ENCODE measurements at places on chromosomes 2 and 18.

GRCh38 chr2:197803033-197803444 lies 1.4 kb upstream of the PLCL1 start:
- DNase-seq, result peak; percentile 72

DNA sequence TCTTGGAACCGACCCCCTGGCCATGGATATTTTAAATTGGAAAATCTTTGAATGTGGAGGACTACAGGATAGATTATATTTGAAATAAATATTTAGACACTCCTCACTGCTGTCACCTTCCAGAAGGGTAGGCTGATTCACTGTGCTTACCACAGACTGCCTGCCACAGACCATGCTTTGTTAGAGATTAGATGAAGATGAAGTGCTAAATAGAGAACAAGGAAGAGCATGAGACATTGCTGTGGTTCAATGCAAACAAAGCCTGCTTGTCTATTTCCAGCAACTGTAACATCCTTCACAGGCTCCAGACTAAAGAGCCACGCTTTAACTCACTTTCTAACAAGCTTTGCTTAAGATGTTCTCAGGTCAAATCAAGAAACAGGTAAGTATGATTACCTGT lies 81.0 kb upstream of the TMEM17 start:
- no peak for DNase-seq

- DNase-seq, result no peak
These were observed 13.4 kb upstream of the RBMS1 start for GRCh38 chr2:160507046-160507407.

DNA sequence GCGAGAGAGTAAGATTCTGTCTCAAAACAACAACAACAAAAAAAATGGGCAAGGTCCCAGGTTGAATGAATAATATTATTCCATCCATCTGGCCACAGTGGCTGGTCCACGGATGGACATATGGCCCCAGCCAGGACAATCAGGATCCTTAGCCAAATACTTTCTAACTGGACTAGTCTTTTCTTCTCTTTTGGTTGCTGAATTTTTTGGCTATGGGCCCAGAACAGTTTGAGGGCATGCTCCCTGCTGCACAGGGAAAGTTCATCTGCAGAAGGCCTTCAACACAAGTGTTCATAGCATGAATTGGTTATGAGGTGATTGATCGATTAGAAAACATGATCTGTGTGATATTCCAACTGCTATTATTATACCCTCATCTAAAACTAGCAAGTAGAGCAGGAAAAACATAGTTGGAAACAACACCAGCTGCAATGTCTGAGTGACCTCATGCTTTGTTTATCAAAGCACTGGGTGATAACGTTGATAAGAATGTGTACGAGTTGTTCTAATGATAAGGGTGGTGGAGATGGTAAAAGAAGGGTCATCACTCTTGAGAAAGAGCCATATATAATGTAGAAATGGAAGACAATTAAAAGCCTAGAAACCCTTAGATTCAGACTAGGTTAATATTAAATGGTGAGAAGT lies 47.8 kb upstream of the RNF103 start:
- DNase-seq, result peak; percentile 45

DNA sequence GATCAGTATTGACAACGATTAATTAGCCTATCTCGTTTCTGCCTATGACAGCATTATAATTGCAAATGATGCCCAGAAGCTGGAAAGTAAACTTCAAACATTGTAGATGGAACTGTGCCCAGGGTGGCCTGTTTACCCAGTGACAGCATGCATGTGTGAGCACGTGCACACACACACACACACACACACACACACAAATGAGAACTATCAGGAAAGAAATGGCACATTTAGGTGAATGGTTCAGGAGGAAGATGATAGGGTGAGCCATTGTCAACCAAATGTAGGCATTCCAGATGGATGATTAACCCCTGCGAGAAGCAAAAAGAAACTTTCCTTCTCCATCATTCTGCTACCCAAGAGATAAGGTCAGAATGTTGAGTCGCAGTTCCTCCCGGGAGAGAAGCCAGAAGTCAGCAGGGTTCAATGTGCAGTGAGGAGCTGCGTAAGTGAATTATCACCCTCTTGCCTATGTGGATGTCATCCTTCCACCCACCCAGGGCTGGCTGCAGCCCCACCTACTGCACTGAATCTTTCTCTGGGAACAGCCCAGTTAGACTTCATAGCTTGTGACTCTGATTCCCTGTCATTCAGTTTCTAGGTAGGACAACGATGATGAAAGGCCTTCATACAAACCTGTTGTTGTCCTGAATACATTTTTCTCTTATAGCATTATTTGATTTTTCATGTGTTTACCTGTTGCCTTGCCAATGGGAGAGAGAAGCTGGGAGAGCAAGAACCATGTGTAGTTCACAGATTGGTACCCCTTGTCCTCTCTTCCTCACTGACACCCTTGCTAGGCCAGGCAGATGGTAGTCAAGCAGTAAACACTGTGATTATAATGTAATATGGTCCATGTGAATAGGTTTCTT lies 3.5 kb upstream of the APOB start:
- DNase-seq, result no peak

DNA sequence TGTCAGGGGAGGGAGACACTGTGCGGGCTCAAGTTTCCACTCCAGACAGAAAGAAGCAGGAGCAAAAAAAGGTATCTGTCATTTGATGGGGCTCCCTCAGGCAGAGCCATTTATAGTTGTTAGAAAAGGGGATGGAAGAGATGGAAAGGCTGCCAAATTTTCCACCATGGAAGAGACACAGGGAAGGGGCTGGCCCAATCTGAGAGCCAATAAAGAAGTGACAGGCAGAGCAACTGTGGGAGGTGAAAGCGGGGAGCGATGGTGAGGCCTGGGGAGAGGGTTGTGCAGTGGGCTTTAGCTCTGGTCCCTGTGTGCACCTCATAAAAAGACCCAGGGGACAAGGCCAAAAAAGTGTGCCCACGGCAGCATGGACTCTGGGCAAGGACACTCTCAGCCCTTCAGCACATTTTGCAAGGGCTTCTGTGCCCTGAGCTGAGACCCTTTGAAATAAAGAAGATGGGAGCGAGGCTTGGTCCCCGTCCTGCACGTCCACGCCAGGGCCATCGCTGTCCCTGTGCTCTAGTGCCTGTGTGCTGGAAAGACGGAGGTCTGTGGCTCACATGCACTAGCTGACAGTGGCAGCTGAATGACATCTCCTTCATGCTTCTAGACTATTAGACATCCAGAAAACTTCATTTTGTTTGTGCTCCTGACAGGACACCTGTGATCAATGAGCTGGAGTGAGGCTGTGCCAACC lies 456.7 kb upstream of the HS6ST1 start:
- DNase-seq, result no peak

DNA sequence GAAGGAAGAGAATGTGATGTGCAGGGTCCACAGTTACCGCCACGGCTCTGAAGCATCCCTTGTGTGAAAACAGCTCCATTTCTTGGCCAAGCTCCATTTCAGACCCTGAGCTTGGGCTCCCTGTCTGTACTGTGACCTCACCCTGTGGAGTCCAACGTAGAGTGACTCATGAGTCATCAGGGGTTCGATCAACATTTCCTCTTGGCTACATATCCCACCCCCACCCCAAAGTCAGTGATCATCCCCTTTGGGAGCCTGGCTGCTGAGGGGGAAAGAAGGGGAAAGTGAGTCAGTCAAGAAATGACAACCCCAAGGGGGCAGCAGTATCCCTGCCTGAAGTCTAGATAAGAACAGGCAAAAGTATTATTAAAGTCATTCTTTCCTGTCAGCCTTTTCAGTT lies 62.2 kb downstream of the PAPOLG start:
- peak; percentile 41 for DNase-seq

GRCh38 chr18:49071778-49072177 lies 121.0 kb upstream of the SMAD7 start:
- DNase-seq, result no peak

- no peak for DNase-seq
These were observed 36.2 kb downstream of the CCDC93 start for GRCh38 chr2:117977696-117978095.

DNA sequence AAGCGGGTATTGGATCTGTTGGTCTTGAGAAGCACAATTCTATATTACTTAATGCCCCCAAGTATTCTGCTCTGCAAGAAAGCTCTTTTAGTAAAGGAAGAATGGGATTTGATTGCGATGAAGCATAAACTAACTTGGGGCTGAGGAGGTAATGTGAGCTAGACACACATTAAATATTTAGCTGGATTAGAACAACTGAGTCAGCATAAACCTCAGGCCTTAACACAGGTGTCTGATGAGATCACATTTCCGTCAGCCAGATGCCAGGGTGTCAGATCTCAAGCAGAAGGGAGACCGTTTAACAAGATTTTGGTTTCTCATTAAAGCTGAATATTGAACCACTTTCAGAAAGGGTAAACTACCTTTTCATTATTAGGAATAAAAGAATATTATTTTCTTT lies 94.5 kb downstream of the GYPC start:
- DNase-seq, result no peak

- DNase-seq, result no peak
These were observed 69.4 kb upstream of the ASB18 start for GRCh38 chr2:236333417-236334121.

DNA sequence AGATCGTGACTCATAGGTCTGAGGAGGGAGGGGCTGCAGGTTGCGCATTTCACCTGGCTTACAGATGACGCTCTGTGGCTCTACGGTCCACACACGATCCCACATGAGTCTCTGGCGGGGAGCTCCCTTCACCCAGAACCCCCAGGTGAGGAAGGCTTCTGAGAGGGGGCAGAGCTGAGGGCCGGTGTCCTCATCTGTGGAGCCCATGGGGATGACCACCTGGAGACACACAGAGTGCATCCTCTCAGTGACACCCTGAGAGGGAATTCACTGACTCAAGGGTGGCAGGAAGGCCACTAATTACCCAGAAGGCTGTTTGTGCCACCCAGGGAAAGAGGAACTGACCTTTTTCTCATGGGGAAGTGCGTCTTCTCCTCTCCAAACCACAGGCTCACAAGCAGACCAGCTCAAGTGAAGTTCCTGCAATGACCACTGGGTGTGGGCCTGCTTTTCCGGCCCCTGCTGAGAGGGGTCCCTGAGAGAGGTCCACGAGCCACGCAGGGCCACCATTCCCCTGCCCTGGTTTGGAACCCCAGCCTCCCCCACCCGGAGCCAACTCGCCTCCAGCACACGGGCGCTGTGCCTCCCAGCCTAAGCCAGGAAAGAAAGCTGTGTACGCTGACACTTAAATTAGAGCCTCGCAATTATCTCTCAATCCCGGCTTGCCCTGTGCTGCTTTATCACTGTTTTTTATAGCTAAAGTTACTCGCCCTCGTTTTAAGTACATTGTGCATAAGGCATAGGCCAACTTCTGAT lies 114.1 kb downstream of the BCL11A start:
- DNase-seq, result no peak

DNA sequence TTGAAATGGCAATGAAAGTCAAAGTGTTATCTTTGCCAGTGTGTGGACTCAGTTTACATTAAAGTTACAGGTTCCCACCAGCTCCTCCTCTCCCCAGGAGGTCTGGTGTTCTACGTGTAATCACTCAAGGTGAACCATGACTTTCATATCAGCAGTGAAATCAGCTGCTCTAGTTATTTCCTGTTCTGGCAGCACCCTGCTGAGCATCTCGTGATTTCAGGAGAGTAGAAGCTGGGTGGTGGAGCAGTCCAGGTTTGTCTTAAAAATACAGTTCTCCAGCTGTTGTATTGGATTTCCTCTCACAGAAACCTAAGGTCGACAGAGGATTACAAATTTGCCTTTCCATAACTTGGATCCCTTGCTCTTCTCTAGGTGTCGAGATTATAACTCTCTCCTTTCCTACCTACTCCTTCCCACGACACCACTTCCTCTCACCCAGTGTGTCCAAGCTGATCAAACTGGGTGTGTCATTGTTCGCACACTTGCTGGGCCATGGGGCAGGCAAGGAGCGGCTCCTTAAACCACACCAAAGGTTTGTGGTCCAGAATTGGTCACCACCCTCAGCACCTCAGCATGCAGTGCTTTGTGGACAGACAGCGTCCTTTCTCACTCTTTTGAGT lies 13.0 kb upstream of the ARHGAP25 start:
- DNase-seq, result no peak

DNA sequence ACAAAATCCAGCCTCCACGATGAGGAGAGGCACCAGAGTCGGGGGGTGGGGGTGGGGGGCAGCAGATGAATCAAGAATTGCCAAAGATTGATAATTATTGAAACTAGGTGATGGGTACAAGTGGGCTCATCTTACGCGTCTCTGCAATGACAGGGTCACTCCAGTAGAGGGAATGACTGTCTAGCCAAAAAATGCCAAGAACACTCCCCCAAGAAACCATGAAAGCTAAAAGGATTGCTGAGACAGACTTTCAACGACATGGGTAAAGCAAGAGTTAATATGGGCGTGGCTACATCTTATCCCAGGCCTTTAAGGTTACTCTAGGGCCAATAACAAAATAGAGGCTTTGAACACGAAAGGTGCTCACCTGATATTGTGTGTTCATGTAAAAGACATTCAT lies 86.5 kb downstream of the STK39 start:
- no peak for DNase-seq

DNA sequence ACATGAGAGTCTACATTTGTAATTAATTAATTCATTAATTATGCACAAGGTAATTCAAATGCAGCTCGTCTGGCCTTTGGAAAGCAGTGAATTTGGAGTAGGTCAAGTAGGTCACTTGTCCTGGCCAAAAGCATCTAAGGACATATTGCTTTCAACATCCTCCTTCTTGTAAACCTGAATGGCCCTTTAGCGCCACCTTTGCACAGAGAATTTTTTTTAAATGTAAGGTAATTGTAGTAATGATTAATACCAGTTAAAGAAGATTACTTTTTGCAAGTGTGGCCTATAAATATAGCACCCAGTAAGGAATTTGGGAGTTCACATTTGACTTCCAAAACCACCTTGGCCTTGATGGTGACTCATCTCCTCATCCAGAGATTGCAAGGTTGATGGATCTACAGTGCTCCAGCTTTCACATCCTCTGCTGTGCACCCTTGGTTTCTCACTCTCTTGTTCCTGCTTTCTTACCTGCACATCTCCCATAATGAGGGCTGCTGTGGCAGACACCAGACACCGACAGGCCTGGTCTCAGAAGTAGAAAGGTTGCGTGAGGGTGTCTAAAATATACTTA lies 481.7 kb downstream of the TGIF1 start:
- DNase-seq, result no peak

GRCh38 chr2:47346-47725 lies 1.0 kb upstream of the FAM110C start:
- no peak for DNase-seq

DNA sequence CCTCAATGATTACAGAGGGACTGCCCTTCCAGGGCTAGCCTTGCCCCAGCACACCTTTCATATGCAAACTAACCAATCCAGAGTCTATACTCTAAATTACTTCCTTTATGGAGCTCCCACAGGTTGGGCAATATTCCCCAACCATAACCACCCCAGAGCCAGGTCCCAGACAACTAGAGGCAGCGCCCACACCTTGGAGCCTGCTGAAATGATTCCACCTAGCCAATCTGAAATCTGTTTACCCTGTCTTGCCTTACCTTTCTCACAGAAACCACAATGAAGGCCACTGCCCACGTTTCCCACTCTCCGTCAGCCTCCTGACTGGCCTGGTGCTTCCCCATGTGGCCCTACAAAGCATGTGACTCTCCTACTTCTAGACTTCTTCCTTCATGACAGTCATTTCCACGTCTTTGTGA lies 62.0 kb downstream of the REEP1 start:
- DNase-seq, result no peak

DNA sequence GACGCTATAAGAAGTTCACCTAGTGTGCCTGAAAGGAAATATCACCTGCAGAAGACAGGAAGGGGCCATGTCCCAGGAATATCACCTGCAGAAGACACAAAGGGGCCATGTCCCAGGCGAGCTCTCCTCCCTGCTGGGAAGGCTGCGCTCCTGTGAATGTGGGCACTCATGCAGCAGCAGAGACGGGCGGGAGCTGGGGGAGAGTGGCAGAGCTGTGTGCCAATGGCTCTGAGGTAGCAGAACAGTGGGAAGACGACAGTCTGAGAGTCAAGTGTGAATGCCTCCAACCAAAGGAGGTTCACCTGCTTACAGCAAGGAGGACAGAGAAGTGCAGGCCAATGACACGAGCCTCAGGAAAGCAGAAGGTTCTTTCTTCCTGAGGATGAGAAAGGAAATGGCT lies 117.9 kb upstream of the SALL3 start:
- no peak for DNase-seq
